ENCODE measurements at places on chromosomes 12 and 14. TPM values are rescaled to one million over a fixed set of nuclear protein-coding genes. Genes with fewer than 3 reads are reported as not detected.
A peak's percentile ranks its signal among the peaks of the same experiment; 100 is the strongest.

Gene HOXC10
- total RNA-seq: not detected

Gene GRIN2B
- total RNA-seq: not detected

Gene MAP1LC3B2
- total RNA-seq: 0.66 TPM

Gene TRPV4
- total RNA-seq: not detected

Gene KRT82
- not detected for total RNA-seq

DNA sequence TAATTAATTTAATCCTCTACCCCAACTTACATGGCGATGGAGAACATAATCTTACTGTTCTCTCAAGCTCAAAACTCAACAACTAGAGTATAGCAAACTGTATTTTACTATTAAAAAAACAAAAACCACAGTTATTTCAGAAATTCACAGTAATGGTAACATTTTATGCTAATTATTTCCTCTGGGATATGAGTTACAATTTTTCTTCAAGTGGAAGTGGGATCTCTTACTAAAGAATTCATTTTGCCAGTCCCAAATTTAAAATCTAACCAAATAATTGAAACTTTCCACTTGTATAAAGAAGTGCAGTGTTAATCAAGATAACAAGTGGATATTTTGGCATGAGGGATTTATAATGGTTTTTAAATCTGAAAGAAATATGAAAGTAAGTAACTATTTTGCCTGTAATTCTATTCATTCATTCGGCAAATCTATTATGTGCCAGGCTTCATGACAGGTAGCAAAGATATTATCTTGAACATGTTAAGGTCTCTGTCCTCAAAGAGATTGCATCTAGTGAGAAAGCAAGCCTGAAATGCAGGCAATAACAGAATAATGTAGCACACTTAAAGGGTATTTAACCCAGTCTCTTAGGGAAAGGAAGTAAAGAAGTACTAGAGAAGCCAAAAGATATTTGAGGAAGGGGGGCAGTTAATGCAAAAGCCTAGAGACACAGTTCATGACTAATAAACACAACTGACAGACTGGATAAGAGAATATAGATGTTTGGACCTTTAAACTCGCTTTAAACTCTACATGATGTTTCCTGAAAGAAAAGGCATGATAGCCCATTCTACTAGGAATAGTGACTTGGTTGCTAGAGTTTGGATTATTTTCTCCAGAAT lies 44.0 kb downstream of the TAOK3 start:
- DNase-seq: no peak

- no peak for DNase-seq
Measured at GRCh38 chr12:53961025-53961761, 6.5 kb downstream of the HOXC12 start.

DNA sequence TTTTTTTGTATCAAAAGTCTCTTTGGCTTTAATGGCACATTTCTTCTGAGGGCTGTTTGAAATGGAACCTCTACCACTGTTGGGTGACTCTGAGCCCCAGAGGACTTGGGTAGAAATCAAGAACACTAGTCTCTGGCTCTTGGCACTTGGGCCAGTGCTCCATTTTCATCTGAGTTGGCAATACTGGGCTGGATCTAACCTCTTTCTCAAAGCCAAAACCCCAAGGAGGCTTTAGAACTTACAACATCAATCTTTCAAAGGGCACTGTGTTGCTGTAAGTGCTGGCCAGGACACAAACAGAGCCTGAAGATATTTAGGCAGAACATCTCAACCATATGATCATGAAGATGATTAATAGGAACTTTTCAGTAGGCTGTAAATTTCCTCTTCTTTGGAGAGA lies 34.0 kb upstream of the PLEKHG7 start:
- DNase-seq: no peak

- DNase-seq: no peak
Measured at GRCh38 chr12:57822392-57823130, 4.0 kb upstream of the AVIL start.

- no peak for DNase-seq
Measured at GRCh38 chr14:101129521-101130167, 226.1 kb upstream of the RTL1 start.

GRCh38 chr14:61328626-61329262 lies 7.4 kb downstream of the PRKCH start:
- no peak for DNase-seq

GRCh38 chr12:110079477-110080400 lies 31.4 kb upstream of the C12orf76 start:
- peak; percentile 59 for DNase-seq

DNA sequence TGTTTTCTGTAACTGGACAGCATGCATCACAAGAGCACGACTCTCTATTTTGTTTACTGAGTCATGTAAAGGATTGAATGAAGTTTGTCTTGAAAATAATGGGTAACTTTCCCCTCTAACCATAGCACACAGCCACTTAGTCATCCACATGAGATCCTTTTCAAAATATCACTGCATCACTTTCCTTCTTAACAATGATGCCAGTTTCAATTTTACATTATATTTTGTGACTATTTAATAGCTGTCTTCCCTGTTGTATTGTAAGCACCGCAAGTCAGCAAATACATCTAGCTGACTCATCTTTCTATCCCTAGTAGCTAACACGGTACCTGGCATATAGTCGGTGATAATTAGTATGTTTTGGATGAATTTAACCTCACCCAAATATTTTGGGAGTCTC lies 83.3 kb upstream of the PPM1H start:
- no peak for DNase-seq

DNA sequence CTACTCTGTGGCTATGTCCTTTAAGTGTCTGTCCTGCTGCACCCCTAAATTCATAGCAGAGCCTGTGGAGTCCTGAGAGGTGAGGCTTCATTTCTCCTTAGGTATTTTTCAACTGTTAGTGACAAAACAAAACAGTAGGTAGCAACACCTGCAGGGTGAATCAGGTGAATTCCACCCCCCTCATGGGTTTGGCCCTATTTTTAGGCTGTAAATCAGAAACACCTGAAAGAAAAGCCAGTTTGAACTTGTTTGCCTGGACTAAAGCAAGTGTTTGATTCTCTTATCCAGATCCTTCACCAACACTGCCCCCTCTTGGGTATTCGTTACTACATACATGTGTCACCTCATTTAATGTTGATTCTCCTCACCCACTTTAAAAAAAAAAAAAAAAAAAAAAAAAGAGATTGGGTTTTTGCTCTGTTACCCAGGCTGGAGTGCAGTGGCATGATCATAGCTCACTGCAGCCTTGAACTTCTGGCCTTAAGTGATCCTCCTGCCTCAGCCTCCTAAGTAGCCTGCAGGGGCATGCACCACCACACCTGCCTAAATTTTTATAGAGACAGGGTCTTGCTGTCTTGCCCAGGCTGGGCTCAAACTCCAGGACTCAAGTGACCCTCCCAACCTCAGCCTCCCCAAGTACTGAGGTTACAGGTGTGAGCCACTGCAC lies 10.3 kb downstream of the TBPL2 start:
- DNase-seq: no peak
